EL (cell line): ENCODE measurements at places on chromosomes 2 and 18.

GRCh38 chr2:172639256-172639655 lies 83.4 kb downstream of the PDK1 start:
- no peak for DNase-seq

DNA sequence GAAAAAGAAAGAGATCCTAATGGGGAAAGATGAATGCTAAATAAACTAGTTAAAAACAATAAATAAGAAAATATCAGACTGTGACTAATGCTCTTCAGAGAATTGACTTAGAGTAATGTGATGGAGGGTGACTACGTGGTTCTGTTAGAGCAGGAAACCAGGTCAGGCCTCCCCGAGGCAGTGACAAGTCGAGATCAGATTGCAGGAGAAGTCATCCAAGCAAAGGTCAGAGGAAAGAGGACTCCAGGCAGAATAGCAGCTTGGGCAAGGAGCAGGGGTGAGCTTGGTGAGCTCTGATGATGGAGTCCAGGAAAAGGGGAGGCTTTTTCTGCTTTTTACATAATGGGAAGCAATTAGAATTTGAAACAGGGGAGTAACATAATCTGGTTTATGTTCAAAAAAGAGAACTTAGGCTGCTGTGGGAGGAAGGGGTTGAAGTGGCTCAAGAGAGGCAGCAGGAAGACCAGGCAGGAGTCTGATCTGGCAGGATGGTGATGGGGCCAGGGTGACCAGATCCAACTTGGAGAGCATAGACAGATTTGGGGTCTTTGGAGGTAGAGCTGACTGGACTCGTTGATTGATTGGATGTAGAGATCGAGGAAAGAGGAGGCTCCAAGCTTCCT lies 27.3 kb upstream of the ITGB6 start:
- DNase-seq, result peak; percentile 78

GRCh38 chr2:58006256-58006951 lies 40.2 kb upstream of the VRK2 start:
- no peak for DNase-seq

- DNase-seq, result no peak
Observed at GRCh38 chr2:176729706-176730569, 460.7 kb downstream of the MTX2 start.

DNA sequence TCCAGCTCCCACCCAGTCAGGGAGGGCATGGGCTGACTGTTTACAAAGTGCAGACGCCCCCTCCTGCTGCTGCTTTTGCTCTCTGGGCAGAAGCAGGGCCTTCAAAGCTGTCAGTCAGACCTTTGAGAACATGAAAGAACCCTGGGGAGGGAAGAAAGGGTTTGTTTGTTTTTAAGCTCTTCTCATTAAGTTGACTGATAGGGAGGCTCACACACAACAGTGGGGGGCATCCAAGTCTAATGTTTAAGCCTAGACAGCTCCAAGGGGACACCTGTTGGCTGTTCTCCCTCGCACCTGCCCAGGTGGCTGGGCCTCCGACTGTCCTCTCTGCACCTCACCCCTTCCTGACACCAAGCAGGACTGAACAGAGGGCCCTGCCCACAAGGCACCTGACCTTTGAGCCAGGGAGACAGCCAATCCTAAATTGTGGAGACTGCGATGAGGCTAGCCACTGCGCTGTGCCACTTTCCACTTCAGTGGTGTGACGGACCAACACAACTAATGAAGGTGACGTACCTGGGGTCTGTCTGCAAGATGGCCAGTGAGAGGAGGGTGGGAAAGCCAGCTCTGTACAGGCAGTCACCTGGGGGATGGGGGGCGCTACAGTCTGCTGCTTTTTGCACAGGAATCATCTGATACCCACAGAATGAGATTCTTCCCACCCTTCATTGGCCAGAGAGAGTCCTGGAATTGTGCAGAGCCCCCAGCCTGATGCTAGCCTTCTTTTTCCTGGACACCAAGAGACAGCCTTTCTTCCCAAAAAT lies 16.3 kb downstream of the ST6GAL2 start:
- DNase-seq, result no peak

GRCh38 chr2:26854283-26854827 lies 6.4 kb downstream of the DPYSL5 start:
- DNase-seq, result no peak

- DNase-seq, result no peak
Observed at GRCh38 chr2:210356944-210357343, 42.0 kb upstream of the MYL1 start.

- peak; percentile 56 for DNase-seq
Observed at GRCh38 chr18:6885992-6886796, 156.7 kb downstream of the ARHGAP28 start.
